Vagina (tissue), 2 donors: ENCODE measurements at places on chromosomes 3 and 15. TPM values are rescaled to one million over a fixed set of nuclear protein-coding genes. Genes with fewer than 3 reads are reported as not detected.

DNA sequence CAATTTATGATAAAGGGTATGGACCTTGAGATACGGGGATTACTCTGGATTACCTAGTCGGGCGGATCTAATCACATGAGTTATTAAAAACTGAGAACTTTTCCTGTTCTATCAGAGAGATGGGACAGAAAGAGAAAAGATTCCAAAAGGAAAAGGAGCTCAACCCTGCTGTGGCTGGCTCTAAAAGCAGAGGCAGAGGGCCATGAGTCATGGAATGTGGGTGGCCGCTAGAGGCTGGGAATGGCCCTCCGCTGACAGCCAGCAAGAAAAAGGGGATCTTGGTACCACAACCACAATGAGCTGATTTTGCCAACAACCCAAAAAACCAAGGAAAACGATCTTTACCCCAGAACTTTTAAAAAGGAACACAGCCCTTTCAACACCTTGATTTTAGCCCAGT, 210.0 kb downstream of the MAGI1 start:
- H3K4me3 ChIP-seq = no peak overlapping the region
- H3K4me1 ChIP-seq = peaks cover 13% of the 10 kb centered on the region
- H3K36me3 ChIP-seq = no peaks in the 10 kb centered on the region
- no peak for DNase-seq

- H3K27ac ChIP-seq = no peak overlapping the region
- no peaks in the 10 kb centered on the region for H3K27me3 ChIP-seq
- no peak overlapping the region for H3K4me3 ChIP-seq
- no peak for DNase-seq
- no peaks in the 10 kb centered on the region for H3K4me1 ChIP-seq
Measured at GRCh38 chr3:66588340-66588847, 87.6 kb upstream of the LRIG1 start.

DNA sequence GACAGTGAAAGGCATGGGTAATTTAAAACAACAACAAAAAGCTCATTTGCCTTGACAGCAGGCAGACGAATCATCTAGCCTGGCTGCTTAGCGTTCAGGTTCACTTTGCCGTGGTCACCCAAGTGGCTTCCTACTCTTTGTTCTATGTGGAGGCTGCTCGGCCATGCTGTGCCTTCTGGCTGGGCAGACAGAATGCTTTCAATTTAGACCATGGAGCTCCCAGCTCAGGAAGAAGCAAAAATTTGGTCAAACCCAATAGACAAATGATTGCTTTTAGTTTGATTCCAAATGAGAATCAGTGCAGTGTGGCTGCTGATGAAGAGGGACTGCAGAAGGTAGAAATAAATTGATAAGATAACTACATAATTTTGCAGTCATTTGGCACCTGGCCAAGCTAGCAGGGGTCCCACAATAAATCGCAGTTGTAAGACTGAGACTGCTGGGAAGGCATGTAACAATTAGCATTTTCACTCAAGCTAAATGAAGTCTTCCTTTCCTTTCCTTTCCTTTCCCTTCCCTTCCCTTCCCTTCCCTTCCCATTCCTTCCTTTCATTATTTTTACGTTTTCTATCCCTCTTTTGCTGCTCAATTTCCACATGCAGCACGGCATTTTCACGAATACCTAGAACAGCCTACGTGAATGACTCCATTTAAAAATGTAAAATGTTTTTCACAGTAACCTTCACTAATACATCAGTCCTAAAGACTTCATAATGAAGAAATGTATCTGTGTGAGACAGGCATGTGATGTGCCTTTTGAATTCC, 360.4 kb upstream of the TGFBR2 start:
- no peak overlapping the region for H3K4me3 ChIP-seq
- H3K27ac ChIP-seq = no peak overlapping the region
- DNase-seq = no peak
- no peaks in the 10 kb centered on the region for H3K27me3 ChIP-seq
- H3K4me1 ChIP-seq = peaks cover 2% of the 10 kb centered on the region

GRCh38 chr15:65318870-65319356, 14.4 kb downstream of the RNU5B-1 start:
- no peaks in the 10 kb centered on the region for H3K27me3 ChIP-seq
- no peaks in the 10 kb centered on the region for H3K4me1 ChIP-seq
- no peak overlapping the region for H3K4me3 ChIP-seq
- DNase-seq = no peak
- H3K36me3 ChIP-seq = no peaks in the 10 kb centered on the region
- H3K27ac ChIP-seq = no peak overlapping the region

DNA sequence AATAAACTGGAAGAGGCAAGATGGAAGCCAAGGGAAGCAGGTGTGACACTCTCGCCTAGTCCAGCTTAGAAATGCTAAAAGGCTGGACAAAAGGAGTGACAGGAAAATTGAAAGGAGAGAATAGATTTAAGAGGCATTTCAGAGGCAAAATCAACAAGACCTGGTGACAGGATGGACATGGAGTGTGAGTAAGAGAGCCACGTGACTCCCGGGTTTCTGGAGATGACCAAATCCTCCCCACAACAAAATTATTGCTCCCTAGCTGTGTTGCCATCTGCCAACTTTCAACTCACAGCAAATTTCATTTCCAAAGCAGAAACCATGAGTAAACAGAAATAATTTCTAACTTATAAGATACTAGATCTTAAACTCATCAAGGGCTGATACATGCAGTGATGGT, 52.6 kb downstream of the MTHFS start:
- no peaks in the 10 kb centered on the region for H3K4me1 ChIP-seq
- DNase-seq = no peak
- H3K4me3 ChIP-seq = no peak overlapping the region
- peaks cover 5% of the 10 kb centered on the region for H3K36me3 ChIP-seq

DNA sequence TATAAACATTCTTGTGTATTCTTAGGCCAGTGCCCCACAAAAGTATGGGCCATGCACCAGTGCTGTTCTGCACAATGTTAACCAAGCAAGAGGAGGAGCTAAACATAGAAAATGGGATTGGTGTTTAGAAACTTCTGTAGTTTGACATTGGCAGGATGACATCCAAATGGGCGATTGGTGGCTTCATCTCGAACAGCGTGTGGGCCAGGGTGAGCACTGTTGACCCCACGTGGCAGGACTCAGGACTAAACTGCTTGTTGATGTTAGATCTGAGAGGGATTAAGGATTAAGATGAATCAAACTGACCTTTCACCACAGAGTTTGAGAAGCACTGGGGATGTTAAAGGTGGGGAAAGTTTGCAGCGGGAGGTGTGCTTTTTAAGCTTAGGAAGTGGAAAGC, 31.9 kb downstream of the ZNF710 start:
- no peak overlapping the region for H3K27ac ChIP-seq
- no peaks in the 10 kb centered on the region for H3K36me3 ChIP-seq
- H3K4me3 ChIP-seq = no peak overlapping the region
- no peak for DNase-seq
- peaks cover 60% of the 10 kb centered on the region for H3K4me1 ChIP-seq

DNA sequence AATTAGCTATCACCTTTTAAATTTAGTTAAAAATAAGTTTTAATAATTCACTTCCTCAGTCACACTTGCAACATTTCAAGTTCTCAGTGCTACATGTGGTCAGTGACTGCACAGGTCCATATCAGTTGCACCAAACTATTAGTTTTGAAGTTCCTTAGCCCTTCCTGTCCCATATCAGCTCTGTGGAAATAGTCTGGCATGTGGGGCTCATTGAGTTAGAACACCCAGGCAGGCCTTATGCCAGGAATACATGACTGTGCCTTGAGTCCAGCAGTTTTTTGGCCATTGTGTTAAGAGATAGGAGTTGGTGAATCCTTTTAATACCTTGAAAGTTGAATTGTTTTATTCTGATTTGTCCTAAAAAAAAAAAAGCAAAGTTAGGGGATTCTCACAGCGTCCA, 153.7 kb upstream of the BFSP2 start:
- no peak overlapping the region for H3K4me3 ChIP-seq
- H3K36me3 ChIP-seq = no peaks in the 10 kb centered on the region
- no peaks in the 10 kb centered on the region for H3K4me1 ChIP-seq
- H3K27ac ChIP-seq = no peak overlapping the region

DNA sequence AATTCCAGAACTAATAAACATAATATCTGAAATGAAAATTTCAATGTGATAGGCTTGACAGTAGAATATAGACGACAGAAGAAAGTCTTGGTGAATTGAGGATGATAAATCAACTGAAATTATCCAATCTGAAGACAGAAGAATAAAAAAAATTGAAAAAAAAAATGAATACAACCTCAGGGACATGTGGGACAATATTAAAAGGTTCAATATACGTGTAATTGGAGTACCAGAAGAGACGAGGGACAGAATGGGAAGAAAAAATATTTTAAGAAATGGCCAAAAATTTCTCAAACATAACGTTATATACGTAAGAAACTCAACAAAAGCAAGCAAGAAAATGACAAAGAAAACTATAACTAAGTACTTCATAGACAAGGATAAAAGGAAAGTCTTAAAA, 43.3 kb upstream of the HCLS1 start:
- no peak for DNase-seq
- H3K4me3 ChIP-seq = no peak overlapping the region
- H3K27ac ChIP-seq = no peak overlapping the region
- no peaks in the 10 kb centered on the region for H3K4me1 ChIP-seq
- H3K36me3 ChIP-seq = no peaks in the 10 kb centered on the region

DNA sequence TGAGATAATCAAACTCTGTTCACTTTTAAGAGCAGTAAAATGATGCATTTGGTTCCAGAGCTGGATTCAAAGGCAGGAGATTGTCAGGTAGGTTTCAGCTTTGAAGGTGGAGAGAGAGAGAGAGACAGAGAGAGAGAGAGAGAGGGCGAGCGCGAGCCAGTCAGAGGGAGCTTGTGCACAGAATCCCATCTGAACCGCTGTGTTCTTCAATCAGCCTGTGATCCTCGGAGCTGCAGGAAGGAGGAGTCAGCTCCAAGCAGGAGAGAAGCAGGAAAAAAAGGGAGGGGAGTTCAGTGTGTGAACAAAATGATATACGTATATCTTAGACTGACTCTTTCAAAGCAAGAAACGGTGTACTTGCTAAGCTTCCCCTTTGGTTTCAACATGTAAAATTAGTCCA, at the start of gene GPR149:
TSS of gene GPR149 (minus strand) at position 177 of the 400 bp plus-strand sequence. CDS start 575 bp downstream, outside the sequence.
- H3K4me3 ChIP-seq = peak within 1 kb of the TSS; percentile 23
- no peaks in the 10 kb centered on the region for H3K27me3 ChIP-seq
- peaks cover 13% of the 10 kb centered on the region for H3K4me1 ChIP-seq
- no peak within 1 kb of the TSS for H3K27ac ChIP-seq
- H3K36me3 ChIP-seq = no peaks in the 10 kb centered on the region
- no peak for DNase-seq

GRCh38 chr3:45223889-45224727, 2.0 kb downstream of the TMEM158 start:
- H3K27me3 ChIP-seq = no peaks in the 10 kb centered on the region
- no peak overlapping the region for H3K27ac ChIP-seq
- no peak overlapping the region for H3K4me3 ChIP-seq
- no peak for DNase-seq

- no peak for DNase-seq
- H3K4me1 ChIP-seq = no peaks in the 10 kb centered on the region
- no peak overlapping the region for H3K27ac ChIP-seq
- H3K36me3 ChIP-seq = no peaks in the 10 kb centered on the region
- no peaks in the 10 kb centered on the region for H3K27me3 ChIP-seq
- H3K4me3 ChIP-seq = no peak overlapping the region
Measured at GRCh38 chr3:171525437-171525836, 65.2 kb upstream of the TNIK start.

GRCh38 chr3:128481438-128481942, 11.5 kb downstream of the GATA2 start:
- no peak for DNase-seq
- H3K4me1 ChIP-seq = peaks cover 42% of the 10 kb centered on the region
- peak overlapping the region; percentile 95 for H3K27ac ChIP-seq

DNA sequence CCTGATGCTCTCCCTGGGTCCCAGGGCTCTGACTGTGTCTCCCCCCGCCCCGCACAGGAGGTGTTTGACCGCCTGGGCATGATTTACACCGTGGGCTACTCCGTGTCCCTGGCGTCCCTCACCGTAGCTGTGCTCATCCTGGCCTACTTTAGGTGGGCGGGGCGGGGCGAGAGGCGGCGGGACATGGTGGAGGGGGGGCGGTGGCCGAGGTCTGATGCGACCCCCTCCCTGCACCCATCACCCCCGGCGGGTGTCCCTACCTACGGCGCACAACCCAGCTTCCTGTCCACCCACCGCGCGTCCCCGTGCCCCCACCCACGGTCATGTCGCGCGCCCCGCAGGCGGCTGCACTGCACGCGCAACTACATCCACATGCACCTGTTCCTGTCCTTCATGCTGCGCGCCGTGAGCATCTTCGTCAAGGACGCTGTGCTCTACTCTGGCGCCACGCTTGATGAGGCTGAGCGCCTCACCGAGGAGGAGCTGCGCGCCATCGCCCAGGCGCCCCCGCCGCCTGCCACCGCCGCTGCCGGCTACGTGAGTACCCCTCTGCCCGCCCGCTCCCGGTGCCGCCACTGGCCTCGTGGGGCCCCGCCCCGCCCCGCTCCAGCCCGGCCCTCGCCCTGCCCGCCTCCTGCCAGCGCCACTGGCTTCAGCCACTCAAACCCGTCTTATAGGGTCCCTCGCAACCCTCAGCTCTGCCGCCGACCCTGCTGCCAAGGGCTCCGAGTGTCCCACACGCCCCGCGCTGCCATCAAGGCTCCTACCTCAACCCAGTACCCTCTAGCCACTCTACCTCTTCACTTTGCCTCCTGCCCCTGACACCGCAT, 21.0 kb downstream of the PTH1R start:
- no peaks in the 10 kb centered on the region for H3K36me3 ChIP-seq
- H3K4me1 ChIP-seq = peaks cover 27% of the 10 kb centered on the region
- H3K27me3 ChIP-seq = no peaks in the 10 kb centered on the region
- no peak overlapping the region for H3K4me3 ChIP-seq
- no peak overlapping the region for H3K27ac ChIP-seq

DNA sequence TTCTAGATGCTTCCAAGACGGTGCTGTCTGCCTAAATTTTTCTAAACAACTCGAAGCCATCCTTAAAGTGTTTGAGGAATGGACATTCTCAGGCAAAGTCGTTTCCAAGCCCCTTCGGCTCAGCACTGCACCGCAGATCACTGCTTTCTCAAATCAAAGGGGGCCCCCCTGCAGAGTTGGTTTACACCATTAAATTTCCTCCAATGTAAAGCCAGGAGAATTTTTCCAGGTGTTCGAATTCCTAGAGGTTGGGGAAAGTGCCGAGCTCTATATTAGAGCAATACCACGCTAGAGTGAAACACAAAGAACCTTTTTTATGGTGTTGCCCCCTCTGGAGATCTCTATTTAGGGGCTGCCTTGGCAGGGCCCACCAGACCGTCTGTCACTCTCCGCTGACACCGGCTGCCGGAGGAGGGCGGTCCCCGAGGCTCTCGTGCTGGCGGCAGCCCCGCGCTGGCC, 277.9 kb upstream of the NR2F2 start:
- peaks cover 18% of the 10 kb centered on the region for H3K4me1 ChIP-seq
- no peak for DNase-seq
- H3K36me3 ChIP-seq = no peaks in the 10 kb centered on the region
- H3K27ac ChIP-seq = no peak overlapping the region
- no peaks in the 10 kb centered on the region for H3K27me3 ChIP-seq
- H3K4me3 ChIP-seq = peak overlapping the region; percentile 32

SERPINI2 gene
- total RNA-seq = not detected

CHRM5 gene
- not detected for total RNA-seq

ALG1L2 gene
- not detected for total RNA-seq

HERC2 gene
- total RNA-seq = 45.2 TPM

MAPKBP1 gene
- 35.8 TPM for total RNA-seq

CNTN3 gene
- not detected for total RNA-seq

MB21D2 gene
- total RNA-seq = 5.6 TPM

HACL1 gene
- 8.1 TPM for total RNA-seq

PP2D1 gene
- total RNA-seq = not detected

CELSR3 gene
- 2.2 TPM for total RNA-seq

TRA2B gene
- 145 TPM for total RNA-seq

GRAMD2A gene
- 7.4 TPM for total RNA-seq

KLHL25 gene
- total RNA-seq = 9.6 TPM

PPIB gene
- total RNA-seq = 451 TPM
